ENCODE measurements at places on chromosomes 5 and 9.

DNA sequence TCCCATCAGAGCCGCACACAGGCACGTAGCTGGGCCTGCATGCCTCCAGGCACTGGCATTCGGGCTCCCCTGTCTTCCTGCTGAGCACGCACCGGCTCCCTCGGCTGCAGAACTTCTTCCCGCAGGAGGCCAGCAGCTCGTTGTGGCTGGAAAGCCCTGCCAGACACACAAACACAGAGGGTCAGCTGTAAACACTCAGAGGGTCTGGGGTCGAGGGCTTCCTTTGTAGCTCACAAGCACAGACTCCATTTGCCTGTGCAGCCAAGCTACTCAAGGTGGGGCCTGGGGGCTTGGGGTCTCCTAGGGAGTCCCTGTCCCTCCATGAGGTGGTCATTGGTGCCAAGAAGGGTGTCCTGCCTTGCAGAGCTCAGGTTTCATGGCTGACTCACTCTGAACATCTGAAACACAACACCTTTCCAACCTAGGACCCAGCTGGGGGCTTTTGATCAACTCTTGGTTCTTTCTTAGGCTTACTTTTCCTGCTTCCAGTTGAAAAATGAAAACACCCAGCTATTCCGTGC is 211.4 kb downstream of the FSTL4 start:
- peak; percentile 16 for DNase-seq

GRCh38 chr5:101018299-101018698 is 115.2 kb upstream of the ST8SIA4 start:
- no peak for DNase-seq

DNA sequence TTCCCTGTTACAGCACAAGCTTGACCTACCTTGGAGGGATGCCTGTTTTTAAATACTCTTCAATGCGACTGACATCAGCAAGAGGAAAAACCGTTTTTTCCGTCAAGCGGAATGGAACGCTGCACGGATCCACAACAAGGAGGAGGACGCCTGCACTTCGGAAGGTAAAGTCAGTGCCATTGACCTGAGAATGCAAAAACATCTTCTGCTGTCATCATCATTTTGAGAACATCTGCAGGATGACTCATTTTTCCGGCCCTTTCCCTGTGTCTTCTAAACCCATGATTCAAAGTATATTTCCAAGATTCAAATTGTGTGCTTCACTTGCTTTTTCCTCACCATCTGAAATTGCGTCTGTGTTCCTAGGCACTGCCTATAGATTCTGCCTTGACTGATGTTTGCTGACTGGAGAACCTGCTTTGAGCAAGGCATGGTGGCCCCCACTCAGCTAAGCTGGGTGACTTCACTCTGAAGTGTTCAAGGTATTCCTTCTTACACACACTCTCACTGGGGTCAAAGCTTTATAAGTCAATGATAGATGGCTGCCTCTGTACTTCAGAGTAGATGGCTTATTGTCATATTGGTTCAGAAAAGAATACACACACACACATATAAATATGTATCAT is 78.1 kb downstream of the CEMIP2 start:
- DNase-seq = no peak

DNA sequence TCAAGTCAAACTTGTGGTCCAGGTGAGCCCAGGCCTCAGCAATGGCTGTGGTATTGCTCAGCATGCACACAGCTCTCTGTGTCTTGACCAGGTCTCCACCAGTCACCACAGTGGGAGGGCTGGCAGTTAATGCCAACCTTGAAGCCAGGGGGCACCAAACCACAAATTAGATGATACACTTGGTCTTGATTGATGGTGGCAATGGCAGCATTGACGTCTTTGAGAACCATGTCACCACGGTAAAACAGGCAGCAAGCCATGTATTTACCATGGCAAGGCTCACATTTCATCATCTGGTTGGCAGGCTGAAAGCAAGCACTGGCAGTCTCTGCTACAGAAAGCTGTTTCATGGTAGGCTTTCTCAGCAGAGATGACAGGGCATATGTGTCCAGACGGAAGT is 40.0 kb downstream of the NIM1K start:
- DNase-seq = no peak

All from brain (organoid and tissue), 16 donors.